Thymus (tissue), 14 donors: ENCODE measurements at places on chromosomes 6 and 20. TPM values are rescaled to one million over a fixed set of nuclear protein-coding genes. Genes with fewer than 3 reads are reported as not detected.

GRCh38 chr6:158680015-158680414 is 30.2 kb downstream of the SYTL3 start:
- DNase-seq = no peak

DNA sequence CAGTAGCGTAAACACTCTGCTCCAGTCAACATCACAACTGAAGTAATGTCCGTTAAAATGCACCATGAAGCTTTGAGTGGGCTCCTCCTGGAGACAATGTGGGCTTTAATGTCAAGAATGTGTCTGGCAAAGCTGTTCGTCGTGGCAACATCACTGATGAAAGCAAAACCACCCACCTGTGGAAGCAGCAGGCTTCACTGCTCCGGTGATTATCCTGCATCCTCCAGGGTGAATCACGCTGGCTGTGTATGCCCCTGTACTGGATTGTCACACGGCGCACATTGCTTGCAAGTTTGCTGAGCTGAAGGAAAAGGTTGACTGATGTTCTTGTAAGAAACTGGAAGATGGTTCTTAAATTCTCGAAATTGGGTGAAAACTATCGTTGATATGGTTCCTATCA is 128.5 kb downstream of the MOXD1 start:
- no peak for DNase-seq

DNA sequence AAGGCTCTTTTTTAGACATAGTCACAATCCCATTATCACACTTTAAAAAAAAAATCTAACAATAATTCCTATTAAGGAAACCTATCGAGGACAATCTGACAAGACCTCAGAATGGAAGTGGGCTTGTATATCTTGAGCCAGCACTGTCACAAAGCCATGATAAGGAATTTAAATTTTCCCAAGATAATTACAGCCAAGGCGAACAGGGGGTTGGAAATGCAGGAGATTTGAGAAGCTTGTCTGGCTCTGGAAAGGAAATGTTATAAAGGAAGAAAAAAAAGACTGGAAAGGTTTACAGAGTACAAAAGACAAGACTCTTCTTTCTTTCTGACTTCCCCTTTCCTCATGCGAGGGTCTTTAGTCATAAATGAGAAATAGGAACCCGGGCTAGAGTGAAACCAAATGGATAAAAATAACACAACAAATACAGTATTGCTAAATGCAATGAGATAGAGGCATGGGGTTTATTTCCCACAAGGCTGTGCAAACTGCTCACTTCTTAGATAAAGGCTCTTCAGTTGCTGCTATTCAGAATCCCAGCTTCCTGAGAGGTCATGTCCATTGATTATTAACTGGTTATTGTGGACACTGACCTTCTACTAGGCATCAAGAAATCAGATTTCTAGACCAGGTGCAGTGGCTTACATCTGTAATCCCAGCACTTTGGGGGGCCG is 13.4 kb upstream of the GHRH start:
- DNase-seq = no peak

DNA sequence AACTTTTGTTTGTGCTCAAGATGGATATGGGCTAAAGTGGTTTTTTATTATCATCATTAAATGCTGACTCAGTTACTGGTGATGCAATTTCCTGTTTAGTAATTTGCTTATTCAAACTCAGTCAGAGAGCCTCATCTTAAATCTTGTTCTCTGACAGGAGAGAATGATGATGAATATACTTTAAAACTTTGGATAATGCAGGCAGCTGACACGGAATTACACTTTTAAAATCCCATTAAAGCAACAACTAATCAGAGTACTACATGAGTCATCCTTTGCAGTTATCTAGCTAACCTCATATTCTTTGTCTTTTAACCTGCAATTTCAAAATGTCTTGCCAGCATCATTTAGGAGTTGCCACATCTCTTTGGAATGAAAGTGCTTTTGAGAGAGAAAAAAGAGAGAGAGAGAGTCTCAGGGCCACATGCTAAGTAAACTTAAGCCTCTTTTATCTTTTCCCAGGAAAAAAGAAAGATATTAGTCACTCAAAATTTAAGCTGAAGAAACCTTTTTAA is 9.2 kb upstream of the C6orf141 start:
- no peak for DNase-seq

DNA sequence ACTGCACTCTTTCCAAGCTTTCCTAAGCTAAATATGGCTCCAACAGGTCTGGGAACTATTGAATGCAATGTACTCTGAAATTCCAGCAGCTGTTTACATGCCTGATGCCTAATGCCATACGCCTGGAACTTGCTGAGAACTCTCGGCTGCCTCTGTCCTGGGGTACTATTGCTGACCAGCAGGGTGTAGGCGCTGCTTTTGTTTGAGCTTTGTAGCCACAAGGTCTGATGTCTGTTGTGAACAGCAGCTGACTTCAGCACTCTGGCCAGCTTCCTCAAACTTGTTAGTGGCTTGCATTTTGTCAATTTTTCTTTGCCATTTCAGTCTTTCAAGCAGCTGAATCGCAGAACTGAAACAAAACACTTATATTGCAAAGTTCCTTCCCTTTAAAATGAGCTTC is 26.7 kb downstream of the SAYSD1 start:
- no peak for DNase-seq

- DNase-seq = no peak
Measured at GRCh38 chr6:148757944-148758480, 11.2 kb downstream of the UST start.

DNA sequence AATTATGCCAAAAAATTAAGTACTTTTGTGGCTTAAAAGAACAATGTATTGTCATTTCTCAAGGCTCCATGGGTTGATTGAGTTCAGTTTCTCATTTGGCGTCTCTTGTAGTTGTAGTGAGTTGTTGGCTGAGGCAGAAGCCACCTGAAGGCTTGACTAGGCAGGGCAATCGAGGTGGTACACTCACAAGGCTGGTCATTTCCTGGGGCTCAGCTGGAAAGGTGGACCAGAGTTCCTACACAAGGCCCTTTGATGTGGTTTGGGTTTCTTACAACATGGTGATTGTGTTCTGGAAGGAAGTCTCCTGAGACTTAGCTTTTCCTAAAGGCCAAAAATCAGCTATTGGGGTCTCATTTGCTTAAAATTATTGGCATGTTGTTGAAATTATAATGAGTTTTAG is 22.6 kb downstream of the MAS1 start:
- DNase-seq = no peak

GRCh38 chr6:142088858-142089216 is 43.9 kb upstream of the GJE1 start:
- no peak for DNase-seq

- no peak for DNase-seq
Measured at GRCh38 chr6:4446982-4447381, 311.6 kb upstream of the ECI2 start.

GRCh38 chr6:163494279-163494727 is 79.8 kb downstream of the QKI start:
- DNase-seq = no peak

DNA sequence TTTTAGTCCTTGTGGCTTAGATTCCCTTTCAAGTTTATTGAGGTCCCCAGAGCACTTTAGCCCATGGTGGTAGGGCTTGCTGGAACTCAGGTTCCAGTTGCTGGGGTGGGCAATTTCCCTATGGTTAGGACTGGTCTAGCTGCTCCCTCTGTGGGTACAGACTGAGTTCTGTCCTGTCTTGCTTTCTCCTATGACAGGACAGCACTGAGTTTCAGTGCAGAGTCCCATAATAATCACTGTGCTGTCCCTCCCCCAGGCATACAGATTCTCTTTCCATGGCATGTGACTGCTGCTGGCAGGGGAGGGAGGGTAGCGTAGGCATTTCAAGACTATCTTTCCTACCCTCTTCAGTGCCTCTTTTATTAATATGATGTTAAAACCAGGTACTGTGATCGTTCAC is 17.1 kb upstream of the ERVFRD-1 start:
- DNase-seq = no peak

GRCh38 chr6:91697010-91697695 is 1110.3 kb upstream of the MAP3K7 start:
- no peak for DNase-seq

- DNase-seq = no peak
Measured at GRCh38 chr6:357261-357790, 34.2 kb upstream of the IRF4 start.

- no peak for DNase-seq
Measured at GRCh38 chr6:161853657-161854056, 579.8 kb upstream of the AGPAT4 start.

GRCh38 chr20:45611054-45611453 is 18.5 kb upstream of the WFDC10A start:
- DNase-seq = no peak

- no peak for DNase-seq
Measured at GRCh38 chr20:50982363-50982762, 23.7 kb downstream of the MOCS3 start.

DNA sequence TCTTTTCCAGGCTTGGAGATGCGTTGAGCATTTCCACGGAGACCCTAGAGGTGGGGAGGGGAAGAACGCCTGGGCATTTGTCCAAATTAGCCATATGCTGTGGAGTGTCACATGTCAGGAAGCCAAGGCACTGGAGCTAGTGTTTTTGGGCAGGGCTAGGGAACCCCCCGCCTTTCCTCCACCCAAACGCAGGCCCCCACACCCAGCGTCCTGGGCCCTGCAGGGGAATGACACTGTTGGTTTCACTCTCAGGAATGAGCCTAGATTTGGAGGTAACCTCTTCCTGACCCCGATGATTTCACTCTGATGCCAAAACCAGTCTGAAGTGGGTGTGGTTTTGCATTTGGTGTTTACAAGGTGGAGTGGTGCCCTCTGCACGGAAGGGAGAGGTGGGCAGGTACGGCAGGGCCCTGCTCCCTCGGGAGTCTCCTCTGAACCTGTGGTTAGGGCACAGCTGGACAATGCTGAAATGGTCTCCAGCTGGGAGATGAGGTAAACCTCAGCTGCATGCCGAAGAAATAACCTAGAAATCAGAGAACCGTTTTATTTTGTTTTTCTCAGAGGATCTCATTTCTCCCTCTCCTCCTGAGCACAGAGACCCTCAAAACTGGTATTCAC is 29.5 kb downstream of the MTHFD1L start:
- DNase-seq = peak; percentile 11

DNA sequence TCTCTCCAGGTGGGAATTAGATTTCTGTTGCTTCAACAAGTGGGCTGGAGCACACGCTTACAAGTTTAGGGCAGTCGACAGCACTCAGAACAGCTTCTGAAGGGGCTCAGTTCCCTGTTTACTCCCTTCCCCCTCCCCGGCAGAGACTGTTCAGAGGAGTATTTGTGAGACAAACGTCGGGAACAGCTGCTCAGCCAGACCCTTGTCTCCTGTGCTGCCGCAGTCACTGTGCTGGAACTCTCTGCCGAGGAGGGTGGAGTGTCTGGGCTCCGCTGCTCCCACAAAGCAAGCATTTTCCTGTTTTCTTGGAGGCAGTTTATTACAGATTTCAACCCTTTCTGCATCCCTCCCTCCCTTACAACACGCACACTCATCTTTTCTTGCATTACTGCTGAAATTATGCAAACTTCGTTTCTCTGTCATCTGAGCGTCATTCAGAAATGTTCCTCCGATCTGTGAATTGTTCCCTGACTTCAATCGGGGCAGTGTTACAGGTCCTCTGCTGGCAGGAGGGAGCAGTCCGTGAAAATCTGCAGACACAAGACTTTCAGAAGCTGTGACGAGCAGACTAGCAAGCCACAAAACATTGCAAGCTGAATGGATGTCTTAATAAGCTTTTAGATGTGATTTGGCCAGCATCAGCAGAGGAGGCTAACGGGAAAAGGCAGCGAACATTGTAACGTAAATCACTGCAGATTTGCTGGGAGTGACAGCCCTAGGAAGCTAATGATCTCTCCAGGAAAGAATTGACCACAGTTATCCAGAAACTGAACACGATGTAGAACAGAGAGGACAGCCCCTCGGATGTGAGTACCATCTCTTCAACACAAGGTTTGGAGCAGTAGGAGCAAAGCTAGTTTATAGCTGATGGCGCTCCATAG is 76.2 kb downstream of the LYRM2 start:
- no peak for DNase-seq

DNA sequence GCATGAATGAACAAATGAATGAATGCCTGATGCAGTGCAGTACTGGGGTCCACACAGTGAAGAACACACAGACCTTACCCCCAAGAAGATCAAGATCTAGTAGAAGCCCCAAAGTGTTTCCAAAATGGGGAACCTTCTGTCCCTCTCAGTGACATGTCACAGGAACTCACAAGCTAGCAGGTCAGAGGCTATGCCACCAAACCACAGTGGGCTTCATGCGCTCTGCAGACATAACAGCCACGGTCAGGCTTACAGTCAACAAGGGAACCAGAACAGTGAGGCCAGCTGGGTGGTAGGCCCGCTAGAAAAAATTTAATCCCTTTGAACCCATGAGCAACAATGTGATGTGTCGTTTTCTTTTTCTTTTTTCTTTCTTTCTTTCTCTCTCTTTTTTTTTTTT is 20.2 kb upstream of the ARFGEF2 start:
- DNase-seq = no peak

DNA sequence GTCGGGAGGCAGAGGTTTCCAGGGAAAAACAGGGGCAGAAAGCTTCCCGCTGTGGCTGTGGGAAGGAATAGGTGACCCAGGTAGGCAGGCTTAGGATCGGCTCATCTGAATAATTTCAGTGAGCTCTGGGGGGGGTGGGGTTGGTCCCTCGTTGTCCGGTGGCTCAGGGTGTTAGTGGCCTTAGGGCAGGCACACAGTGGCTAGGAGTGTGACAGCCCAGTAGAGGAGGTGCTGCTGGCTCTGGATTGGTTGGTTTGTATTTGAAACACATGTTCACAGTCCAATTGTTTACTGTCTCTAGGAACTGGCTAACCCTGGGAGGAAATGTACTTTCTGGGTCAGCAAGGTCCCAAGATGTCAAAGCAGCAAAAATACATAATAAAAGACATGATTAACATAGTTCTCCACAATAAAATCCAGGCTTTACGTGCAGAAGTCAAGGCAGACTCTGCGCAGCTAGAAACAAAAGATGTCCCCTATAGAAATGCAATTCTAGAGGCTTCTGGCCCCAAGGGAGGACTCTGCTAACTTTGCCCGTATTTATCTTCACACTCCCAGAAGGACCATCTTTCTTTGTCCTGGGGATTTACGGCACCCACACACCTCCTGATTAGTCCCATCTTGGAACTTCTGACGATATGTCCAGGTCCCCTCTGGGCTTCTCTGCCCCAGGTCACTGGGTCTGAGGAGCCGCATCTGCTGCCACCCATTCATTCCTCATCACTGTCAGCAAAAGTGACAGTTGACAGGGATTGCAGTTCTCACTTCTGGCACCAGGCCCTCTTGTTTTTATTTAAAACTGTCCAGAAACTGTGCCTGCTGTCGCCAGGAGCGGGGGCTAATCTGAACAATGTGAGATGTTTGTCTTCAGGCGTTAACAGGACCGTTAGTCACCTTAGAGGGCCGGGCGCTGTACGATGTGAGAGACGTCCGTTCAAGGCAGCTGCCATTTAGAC is 18.7 kb downstream of the MOCS3 start:
- no peak for DNase-seq

GRCh38 chr6:30744054-30744805 is at the start of gene IER3:
TSS of gene IER3 (minus strand) at chr6:30744547. CDS start at chr6:30744518, 29 bp downstream.
- DNase-seq = peak; percentile 65

MYB gene
- total RNA-seq = 84.7 TPM

CCN6 gene
- total RNA-seq = not detected

DOK5 gene
- total RNA-seq = 0.76 TPM

TMEM74B gene
- 0.47 TPM for total RNA-seq

RIMS1 gene
- 0.14 TPM for total RNA-seq

NRM gene
- total RNA-seq = 6.5 TPM

NKAIN2 gene
- total RNA-seq = 2.4 TPM

SAPCD1 gene
- 1.2 TPM for total RNA-seq

SSTR4 gene
- not detected for total RNA-seq

FHL5 gene
- total RNA-seq = 0.19 TPM

OR2H1 gene
- not detected for total RNA-seq

BMP7 gene
- total RNA-seq = 6.3 TPM

CENPB gene
- total RNA-seq = 36.8 TPM

RSPO3 gene
- 1.3 TPM for total RNA-seq

DEFB124 gene
- total RNA-seq = not detected

WFDC6 gene
- not detected for total RNA-seq

SLC35D3 gene
- total RNA-seq = 0.09 TPM

FAM209B gene
- 0.42 TPM for total RNA-seq
